ENCODE measurements at places on chromosomes 2 and 18.

DNA sequence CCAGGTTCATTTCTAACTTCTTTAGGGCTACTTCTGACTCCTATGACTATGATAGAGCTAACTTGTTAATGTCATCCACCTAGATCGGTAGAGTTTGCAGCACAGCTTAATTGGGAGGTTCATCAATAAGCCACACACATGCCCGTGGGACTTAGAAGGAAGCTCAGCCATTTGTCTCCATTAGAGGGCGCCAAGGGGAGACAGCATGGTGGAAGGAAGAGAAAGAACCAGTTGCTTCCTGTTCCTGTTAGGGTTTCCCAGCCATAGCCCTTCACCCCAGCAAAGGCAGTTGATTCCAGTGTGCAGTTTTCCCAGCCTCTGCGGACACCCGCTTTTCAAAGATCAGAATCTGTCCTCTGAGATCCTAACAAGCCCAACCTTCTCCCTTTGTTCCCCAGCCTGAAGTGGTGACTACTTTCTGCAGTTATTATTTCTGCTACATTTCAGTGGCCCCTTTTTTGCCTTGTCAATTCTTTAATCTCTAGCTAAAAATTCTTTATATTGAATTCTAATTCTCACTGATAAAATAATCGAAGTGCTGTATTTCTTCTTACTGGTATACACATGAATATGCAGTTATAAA, 30.3 kb downstream of the MAIP1 start:
- peak; percentile 32 for DNase-seq

DNA sequence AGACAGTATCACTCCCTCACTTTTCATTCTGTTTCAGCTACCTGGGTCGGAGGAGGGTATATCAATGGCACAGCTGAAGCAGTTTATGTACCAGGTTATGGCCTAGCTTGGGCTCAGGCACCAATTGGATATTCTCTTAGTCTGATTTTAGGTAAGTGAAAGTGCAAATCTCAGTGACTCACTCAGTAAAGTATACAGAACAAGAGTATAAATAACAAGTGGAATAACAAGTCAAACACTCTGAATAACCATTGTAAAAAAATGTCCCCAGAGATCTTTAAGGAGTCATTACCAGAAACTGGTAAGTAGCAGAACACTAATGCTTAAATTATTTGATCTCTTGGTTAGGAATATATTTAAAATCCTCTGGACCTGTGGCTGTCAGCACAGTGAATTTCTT, 5.7 kb downstream of the SLC5A7 start:
- DNase-seq, result no peak

- no peak for DNase-seq
These were observed 347.4 kb upstream of the KLHL29 start for GRCh38 chr2:23037596-23037995.

GRCh38 chr2:118301248-118301647, 213.0 kb downstream of the INSIG2 start:
- DNase-seq, result no peak

DNA sequence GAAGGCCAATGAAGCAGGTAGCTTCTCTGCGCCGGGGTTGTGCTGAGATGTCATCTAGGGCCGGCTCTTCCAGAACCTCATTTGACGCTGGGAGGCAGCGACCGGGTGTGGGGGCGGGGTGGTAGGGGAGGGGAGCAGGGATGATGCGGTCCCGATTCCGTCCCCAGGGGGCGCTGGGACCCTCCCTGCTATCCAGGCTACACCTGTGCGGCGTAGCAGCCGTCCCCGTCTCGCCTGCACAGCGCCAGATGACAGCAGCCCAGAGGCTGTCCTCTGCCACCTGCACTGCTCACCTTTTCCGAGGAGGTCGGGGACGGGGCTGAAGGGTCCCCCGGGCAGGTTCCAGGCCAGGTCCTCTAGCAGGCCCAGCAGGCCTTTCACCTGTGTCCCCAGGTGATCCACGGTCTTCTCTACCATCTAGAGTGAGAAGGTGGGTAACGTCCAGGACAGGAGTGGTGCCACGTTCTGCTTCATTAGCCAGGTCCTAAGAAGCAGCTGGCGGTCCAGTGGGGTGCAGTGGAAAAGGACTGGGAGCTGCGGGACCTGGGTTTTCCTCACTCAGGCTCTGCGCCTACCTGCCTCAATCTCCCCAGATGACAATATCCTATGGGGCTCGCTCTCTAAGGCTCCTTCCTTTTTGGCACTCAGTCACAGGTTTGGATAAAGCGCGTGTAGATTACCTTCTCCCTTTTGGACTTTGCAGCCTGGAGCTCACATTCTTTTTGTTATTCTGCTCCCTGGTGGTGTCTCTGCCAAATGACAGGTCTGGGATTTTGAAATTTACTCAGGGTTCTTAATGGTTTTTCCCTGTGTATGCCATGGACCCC, 56.0 kb upstream of the RAB6C start:
- peak; percentile 20 for DNase-seq

GRCh38 chr2:45731141-45731540, 79.7 kb downstream of the PRKCE start:
- no peak for DNase-seq

- no peak for DNase-seq
These were observed 80.3 kb downstream of the ST6GAL2 start for GRCh38 chr2:106805716-106806115.

GRCh38 chr2:233829193-233830110, 24.9 kb downstream of the HJURP start:
- no peak for DNase-seq

GRCh38 chr18:318791-319291, 51.0 kb upstream of the THOC1 start:
- no peak for DNase-seq

DNA sequence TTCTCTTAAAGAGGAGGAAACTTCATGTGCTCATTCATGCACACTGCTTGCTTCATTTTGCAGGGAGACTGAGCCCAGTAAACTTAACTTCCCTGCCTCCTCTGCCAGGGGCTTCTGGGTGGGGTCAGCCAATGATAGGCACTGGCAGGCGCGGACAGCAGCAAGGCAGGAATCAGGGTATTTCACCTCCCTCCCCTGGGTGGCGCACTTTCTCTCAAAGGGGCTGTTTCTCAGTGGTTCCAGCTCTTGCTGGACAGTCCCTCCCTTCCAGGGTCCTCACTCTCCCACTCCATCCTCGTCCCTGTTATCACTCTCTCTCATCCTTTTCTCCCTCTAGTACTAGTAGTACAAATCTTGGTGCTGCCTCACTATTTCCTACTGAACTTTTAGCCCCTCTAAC, 320.5 kb upstream of the ZNF521 start:
- DNase-seq, result no peak

- DNase-seq, result peak; percentile 23
These were observed 14.3 kb upstream of the TANC1 start for GRCh38 chr2:158953926-158954763.

DNA sequence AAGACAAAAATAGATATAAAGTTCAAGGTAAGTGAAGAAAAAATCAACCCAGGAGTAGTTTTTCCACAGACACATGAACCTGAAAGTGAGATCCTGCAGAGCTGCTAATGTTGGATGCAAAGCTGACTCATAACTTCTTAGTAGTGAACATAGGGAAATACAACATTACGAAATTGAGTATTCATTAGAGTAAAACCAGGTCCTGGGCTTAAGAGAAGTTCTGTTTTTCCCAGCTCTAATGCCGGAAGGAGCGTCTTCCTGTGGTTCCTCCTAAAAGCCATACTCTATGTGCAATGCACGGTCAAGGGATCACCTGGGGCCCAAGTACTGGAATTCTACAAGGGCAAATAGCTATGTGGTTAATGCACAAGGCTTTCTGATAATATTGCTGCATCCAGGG, 141.7 kb downstream of the RBMS1 start:
- no peak for DNase-seq

DNA sequence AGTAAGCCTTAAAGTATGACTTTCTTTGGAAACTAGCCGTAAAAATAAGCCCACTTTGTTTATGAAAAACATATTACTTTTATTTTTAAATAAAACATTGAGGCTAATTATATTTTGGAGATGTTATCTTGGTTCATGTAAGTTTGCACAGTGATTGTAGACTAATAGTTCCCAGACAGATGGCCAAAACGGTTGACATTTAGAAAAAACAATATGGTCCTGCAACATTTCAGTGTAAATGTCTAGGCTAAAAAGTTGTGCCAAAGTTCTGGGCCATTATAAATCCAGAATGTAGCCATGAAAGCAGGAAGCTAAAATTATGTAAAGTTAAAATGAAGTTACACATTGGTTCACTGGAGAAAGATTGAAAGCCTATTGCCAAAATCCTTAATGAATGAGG, 43.6 kb downstream of the SLC5A7 start:
- no peak for DNase-seq

DNA sequence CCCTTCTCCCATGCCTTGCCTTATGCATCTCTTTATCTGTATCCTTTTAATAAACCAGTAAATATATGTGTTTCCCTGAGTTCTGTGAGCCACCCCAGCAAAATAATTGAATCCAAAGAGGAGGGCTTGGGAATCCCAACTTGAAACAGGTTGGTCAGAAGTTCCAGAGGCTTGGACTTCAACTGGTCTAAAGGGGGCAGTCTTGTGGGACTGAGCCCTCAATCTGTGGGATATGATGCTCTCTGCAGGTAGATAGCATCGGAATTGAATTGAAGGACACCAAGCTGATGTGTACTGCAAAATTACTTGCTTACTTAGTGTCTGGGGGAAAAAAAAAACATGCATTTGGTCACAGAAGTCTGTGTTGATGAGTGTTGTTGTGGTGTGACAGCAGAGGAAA, 1033.5 kb upstream of the TMEFF2 start:
- DNase-seq, result no peak

GRCh38 chr2:121501554-121501953, 29.1 kb upstream of the RNU4ATAC start:
- no peak for DNase-seq

DNA sequence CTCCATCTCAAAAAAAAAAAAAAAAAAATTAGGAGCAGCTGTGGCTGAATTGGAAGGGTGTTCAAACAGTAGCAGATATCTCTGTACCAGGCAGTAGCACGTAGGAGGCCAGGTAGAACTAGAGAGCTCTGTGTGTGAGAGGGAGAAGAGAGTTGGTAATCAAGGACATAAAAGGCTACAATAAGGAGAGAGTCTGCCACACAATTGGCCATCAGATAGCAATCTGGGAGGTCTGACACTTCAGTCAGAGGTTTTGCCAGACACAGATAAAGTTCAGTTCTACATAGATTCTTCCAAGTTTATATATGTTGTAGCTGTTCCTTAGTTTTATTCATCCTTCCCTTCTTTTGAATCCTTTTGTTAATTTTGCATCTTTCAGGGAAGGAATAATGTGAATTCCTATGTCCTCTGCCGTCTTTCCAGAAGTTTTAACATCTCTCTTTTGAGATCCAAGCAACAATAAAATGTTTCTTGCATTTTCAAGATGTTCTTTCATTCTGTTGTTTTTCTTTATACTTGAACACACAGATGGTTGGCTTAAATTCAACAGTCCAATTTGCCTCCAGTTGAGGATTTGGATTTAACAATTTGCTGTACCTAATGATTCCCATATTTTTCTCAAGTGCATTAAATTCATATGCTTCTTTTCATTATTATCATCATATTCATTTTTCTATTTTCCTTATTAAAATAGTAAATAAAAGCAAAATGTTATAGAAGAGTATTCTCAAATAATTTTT, 600.3 kb upstream of the GCFC2 start:
- DNase-seq, result no peak

- DNase-seq, result no peak
These were observed 177.4 kb upstream of the CWC22 start for GRCh38 chr2:180184506-180184905.

- DNase-seq, result no peak
These were observed 92.9 kb downstream of the DTNA start for GRCh38 chr18:34802959-34803358.

DNA sequence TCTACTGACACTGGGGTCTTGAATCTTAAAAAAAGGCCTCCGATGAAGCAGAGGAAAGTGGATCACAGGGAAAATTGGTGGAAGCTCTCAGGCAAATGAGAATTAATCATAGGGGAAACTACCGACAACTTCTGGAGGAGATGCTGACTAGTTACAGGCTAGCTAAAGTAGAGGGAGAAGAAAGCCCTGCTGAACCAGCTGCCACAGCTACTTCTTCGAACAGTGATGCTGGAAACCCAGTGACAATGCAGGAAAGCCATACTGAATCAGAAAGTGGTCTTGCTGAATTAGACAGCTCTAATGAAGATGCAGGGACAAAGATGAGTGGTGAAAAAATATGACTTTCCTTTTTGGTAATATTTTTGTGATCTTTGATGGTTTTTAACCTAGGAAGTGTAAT, 44.9 kb upstream of the SLC3A1 start:
- DNase-seq, result no peak

- DNase-seq, result no peak
These were observed 185.8 kb upstream of the ACVR2A start for GRCh38 chr2:147659051-147659450.

GRCh38 chr2:14533131-14533757, 99.3 kb upstream of the LRATD1 start:
- no peak for DNase-seq

DNA sequence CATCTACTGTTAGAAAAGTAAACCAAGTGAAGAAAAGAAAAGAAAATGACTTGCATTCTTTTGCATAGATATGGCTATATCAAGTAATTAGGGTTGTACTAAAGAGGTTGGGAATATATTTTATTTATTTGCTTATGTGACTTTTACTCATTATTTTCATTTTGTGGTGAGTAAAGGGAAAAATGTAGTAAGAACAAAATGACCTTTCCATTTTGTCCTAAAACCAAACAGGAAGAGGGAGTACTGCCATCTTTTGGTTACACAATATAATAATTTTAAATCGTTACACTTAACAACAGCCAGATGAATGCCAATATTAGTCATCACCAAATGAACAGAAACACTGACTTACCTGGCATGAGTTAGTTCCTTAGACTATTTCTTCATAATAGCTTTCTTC, 47.3 kb upstream of the NDUFV2 start:
- no peak for DNase-seq

- no peak for DNase-seq
These were observed 17.5 kb downstream of the STAT1 start for GRCh38 chr2:190996338-190996946.

DNA sequence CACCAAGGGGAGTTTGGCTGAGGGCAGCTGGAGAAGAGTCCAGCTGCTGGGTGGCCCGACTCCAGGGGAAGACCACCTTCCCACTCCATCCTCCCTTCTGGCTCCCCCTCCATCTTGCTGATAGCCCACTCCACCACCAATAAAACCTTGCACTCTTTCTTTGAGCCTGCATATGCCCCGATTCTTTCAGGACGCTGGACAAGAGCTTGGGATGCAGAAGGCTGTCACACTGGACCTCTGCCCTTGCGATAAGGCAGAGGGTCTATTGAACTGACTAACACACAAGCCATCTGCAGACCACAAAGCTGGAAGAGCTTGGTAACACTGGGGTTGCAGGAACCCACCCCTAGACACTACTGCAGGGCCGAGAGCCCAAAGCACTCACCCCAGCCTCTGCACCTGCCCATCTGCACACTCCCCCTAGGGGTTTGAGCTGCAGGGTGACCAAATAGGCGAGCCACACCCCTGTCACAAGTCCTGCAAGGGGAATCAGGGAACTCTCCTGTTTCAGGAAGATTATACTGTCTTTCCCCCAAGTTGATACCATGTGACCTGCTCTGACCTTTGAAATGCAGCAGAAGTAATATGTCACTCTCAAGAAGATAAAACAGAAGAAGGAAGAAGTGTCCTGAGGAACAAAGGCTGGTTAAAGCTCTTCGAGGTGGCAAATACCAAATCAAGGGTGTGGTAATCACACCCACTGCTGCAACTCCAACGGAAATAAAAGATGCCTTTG, 70.5 kb downstream of the SMAD4 start:
- no peak for DNase-seq

Measured in stimulated activated CD4-positive, alpha-beta T cell treated with anti-CD3 and anti-CD28 coated beads, Interleukin-12 subunit alpha, Interleukin-12 subunit beta, amount 100 ng/mL, for 4 hours (primary cell).